Immature natural killer cell (primary cell): ENCODE measurements at places on chromosomes 13 and 19.

DNA sequence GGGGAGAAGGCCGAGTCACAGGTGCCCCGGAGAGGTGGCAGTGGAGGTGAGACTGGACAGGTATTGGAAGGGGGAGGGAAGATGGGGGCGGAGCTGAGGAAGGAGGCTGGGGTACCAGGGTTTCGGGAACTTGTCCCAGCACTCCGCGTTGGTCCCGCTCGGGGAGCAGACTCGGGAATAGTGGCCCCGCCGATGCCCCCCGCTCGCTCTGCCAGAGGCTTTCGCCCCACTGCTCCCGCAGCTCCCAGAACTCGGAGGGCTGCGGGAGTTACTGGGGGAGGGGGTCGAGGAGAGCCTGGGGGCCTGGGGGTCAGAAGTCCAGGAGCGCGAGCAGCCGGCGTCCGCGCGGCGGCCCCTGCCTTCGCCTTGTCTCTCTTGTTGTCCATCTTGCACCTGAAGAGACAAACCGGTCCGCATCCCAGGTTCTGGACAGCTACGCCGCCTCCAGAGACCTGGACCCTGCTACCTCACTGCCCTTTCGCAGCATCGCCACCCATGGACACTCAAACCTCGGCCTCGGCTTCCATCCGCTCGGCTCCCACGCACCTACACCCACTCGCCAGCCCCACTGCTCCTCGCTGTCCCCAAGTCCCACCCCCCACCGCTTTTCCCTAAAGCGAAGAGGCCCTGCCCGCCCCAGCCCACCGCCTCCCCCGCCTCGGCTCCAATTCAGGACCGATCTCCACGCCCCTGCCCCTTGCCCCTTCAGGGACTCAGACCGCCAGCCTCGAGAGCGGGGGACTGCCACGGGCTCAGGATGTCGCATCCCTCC, 700 bp downstream of the PRR36 start:
- no peak for DNase-seq

- DNase-seq, result no peak
Observed at GRCh38 chr19:29054886-29055675, 157.9 kb downstream of the UQCRFS1 start.

DNA sequence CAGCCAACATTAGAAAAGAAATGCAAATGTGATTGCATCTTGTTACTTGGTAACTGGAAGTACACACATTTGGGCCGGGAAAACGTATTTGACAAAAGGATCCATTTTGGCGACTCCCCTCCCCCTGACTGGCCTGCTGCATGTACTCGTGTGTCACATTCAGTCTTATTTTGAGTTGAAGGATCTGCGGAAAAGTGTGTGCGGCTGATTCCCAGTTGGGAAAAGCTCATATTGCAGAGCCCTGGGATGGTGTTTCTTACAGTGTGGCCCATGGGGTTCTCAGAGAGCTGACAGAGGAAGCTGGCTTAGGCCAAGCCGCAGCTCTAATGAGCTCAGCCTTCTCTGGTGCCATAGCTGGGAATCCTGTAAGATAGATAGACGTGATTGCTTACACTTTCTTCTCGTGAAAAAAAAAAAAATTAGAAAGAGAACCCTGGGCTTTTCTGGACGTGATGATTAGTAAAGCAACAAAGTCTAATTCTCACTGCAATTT, 170.3 kb upstream of the ARGLU1 start:
- no peak for DNase-seq

DNA sequence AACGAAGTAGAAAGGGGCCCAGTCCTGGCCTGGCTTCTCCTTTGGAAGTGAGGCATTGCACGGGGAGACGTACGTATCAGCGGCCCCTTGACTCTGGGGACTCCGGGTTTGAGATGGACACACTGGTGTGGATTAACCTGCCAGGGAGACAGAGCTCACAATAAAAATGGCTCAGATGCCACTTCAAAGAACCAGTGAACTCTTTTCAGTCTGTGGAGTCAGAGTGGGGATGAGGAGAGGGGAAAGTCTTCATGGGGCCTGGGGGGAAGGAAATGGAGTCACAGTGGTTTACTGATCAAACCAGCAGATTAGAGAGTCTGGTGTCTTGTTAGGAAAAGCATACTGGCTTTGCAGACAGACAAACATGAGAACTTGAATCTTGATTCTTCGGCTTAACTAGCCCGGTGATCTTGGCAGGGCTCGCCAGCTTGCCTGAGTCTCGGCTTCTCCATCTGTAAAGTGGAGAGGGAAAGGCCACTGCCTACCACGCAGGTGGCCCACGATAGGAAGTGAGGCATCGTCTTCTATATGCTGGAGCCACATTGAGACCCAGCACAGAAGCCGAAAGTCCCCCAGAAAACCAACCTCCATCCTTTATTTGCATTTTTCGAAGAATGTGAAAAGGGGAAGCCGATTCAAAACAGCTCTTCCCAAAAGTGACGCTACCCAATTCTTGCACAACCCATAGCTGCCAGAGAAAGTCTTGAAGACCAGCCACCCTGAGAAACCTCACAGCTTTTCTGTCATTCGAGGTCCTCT, at the start of gene FFAR1:
Gene FFAR1, plus strand, starts transcription at position 732 of the 759 bp plus-strand sequence. CDS start 3,650 bp downstream, outside the sequence.
- no peak for DNase-seq

GRCh38 chr19:18340990-18341868, 831 bp downstream of the PGPEP1 start:
- DNase-seq, result peak; percentile 59

- DNase-seq, result no peak
Observed at GRCh38 chr19:15253061-15253460, 20.8 kb upstream of the EPHX3 start.

DNA sequence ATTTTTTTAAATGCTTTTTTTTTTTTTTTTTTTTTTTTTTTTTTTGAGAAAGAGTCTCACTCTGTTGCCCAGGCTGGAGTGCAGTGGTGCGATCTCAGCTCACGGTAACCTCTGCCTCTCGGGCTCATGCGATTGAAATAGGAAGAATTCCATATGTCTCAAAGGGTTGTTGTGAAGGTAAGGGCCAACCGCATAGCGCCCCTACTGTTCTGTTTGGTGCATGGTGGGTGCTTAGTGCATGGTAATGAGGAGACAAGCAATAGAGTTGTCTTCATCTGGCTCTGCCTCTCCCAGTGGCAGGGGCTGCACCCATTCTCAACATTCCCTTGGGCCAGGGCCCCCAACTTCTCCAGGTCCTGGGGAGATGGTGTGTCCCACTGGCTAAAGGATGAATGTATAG, 68.7 kb downstream of the RASL11A start:
- DNase-seq, result no peak

DNA sequence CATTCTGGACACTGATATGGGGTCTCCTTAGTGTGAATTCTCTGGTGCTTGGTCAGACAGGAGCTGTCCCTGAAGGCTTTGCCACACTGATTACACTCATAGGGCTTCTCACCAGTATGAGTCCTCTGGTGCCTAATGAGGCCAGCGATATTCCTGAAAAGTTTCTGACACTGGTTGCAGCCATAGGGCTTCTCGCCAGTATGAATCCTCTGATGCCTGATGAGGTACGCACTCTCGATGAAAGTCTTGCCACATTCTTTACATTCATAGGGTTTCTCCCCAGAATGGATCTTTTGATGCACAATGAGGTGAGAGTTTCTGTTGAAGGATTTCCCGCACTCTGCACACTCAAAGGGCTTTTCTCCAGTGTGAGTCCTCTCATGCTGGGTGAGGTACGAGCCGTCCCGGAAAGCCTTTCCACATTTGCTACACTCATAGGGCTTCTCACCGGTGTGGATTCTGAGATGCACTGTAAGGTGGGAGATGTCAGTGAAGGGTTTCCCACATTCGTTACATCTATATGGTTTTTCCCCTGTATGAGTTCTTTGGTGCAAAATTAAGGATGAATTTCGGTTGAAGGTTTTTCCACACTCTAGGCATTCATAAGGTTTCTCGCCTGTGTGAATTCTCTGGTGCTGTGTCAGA, 22.4 kb downstream of the ZNF329 start:
- DNase-seq, result no peak

- no peak for DNase-seq
Observed at GRCh38 chr19:14559916-14560775, 11.7 kb downstream of the NDUFB7 start.

- DNase-seq, result no peak
Observed at GRCh38 chr19:18742838-18743783, 48.0 kb downstream of the COMP start.

DNA sequence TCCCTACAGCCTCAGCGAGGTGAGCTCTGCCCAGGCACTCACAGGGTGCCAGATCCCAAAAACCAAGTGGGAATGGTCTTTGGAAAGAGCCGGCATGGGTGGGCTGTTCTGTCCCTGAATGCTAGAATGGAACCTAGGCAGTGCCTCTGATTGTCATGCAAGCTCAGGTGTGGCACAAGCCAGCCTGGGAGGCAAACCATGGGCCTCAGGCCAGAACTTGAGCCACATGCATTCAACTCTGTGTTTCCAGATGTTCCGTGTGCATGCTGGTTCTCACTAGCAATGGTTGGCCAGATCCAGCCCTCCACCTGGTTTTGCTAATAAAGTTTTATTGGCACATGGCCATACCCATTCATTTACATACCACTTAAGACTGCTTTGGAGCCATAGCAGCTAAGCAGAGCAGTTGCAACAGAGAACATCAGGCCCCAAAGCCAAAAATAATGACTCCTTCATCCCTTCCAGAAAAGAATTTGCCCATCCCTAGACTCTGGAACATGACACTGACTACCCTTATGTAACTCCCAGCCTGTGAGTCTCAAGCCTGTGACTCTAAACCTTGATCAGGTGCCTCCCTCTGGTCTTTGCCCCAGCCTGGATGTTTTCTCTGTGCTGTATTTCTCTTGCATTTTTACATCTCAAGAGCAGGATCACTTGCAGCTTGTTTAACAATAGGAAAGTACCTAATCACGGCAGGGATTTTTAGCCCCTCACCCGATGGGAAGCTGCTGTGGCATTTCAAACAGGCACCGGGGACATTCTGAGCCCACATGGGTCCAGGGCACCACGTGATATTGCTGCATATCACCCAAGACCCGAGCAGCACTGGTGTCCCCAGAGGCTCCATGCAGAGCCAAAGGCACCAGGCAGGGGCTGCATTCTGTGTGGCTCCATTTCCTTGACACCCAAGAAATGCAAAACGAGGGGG, 55.4 kb upstream of the USE1 start:
- DNase-seq, result no peak

DNA sequence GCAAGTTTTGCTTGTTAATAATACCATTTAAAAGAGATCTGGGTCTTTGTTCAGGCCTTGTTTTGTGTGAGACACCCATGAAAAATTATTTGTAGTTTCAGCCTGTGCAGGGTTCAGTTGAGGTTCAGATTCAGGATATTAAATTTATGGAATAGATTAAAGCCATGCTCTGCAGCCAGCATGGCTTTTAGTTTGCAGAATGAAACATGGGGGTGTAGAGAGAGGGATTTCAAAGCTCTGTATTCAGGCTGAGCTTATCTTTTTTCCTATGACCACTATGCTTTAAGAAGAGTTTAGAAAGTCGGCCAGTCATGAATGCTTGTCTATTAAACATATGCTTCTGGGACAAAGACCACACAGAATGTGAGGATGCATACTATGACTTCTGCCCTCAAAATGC, 73.6 kb downstream of the DCLK1 start:
- no peak for DNase-seq

DNA sequence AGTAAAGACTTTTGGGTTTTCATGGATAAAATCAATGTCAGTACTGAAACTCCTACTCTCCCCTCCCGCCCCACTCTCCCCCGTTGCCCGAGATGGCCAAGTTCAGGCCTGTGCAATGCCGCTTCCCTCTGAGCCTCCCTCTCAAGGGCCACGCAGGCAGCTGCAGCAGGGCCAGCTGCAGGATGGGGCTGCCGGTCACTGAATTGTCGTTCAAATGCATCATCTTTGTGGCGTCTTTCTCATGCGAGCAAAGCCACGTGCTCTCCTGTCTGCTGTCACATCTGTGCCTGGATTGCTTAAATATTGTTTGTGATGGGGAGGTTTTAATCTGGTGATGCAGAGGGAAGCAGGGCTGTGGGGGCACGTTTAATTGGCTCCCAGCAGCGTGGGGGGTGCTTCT, 26.6 kb downstream of the SHISA2 start:
- no peak for DNase-seq

DNA sequence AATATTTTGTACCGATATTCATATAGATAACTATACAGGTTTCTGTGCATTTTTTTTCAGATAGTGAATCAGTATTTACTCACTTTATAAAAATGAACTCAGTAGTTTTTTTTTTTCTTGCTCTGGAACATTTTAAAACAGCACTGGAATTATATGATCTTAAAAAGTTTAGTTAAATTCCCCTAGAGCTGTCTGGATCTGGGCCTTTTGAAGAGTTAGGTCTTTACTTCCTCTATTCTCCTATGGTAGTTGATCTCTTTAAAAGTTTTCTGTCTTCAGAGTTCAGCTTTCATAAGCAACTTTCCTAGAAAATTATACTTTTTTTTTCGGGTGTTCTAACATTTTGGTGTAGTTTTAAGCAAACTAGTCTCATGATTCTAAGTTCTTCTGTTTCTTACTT, 21.8 kb upstream of the RBM26 start:
- DNase-seq, result no peak

- peak; percentile 15 for DNase-seq
Observed at GRCh38 chr19:33819880-33820781, 23.5 kb downstream of the KCTD15 start.

- DNase-seq, result no peak
Observed at GRCh38 chr19:52626915-52627314, 11.2 kb downstream of the ZNF83 start.

DNA sequence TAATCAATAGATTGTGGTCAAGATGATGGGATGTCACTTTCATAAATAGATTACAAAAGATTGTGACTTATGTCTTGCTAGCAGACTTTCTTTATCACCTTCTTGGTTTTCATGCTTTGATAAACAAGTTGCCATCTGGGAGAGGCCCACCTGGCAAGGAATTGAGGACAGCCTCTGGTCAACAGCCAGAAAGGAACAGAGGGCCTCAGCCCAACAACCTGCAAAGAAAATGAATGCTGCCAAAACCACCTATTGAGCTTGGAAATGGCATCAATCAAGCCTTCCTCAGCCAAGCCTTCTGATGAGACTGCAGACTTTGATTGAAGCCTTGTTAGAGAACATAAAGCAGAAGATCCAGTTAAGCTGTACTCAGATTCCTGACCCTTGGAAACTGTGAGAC, 288.6 kb downstream of the SPRY2 start:
- DNase-seq, result no peak

DNA sequence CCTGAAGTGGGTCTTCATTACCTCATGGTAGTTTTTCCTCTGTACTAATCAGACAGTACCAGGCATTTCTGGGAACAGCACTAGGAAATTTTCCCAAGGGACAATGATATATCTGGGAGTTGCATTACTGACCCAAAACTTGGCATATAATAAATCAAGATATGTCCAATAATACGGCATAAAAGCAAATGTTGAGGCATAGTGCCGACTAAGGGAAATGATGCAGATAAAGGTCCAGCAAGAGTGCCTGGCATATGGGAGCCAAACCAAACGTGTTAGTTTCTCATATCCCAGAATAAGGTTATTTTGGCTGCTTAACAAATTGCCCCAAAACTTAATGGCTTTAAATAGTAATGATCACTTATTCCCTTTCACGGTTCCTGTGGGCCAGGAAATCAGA, 12.1 kb upstream of the TDRD3 start:
- no peak for DNase-seq
